IPS DF 19.7 (cell line): ENCODE measurements at places on chromosomes 4 and X.
A peak's percentile ranks its signal among the peaks of the same experiment; 100 is the strongest.

DNA sequence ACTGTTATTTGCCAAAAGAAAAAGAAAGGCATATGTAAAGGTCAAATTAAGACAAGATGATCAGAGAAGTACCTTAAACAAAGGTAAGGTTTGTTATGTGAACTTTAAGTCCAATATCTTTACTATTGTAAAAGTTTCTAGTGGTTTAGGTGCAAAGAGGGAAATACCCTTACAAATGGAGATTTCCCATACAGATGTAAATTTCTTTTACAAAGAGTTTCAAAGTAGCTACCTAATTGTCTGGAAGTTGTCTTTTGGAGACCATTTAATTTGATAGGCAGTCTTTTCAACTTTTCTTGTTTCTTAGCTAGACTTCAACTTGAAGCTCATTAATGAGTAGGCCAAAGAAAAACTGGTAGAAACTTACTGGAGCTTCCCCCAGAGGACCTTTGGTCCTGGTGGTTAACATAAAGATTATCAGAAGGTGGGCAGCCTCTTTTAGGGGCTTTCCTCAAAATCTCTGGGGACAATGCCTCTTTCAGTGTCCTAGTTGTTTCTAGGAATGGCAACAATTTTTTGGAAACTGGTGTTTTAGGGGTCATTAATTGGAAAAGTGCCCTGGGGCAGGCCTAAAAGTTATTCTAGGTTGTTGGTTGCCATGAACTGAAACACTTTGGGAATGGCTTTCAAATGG, 297.3 kb downstream of the GUCY2F start:
- DNase-seq = peak; percentile 7

DNA sequence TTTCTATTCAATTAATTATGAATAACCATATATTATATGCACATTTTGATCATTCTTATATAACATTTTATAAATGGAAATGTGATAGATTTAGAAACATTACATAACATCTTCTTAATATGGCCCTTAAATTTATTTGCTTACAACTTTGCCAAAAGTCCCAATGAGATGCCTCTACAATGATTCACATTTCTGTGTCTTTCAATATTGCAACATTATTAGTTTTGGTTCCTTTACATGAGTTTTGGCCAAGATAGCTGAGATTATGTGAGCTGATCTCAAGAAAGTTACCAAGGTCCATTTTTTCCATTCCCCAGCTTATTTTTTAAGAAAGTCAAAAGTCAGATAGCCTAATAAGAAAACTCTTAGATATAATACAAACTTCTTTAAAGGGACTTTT, 361.2 kb downstream of the PCDH7 start:
- DNase-seq = no peak

DNA sequence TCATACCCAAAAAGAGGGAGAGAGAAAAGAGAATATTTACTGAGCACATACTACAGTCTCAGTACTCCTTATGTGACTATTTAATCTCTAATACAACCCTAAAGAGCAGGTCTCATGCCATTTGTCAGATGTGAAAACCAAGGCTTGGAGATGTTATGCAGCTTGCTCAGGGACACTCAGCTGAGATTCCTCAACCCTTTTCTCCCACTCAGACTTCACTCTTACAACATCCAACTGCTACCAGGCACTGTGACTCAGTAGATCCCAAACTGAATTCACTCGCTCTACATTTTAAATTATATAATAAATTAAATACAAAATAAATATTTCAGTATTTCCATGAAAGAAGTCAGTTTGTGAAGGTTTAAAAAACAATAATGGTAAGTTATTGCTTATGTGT, 53.7 kb downstream of the TSPAN5 start:
- no peak for DNase-seq

DNA sequence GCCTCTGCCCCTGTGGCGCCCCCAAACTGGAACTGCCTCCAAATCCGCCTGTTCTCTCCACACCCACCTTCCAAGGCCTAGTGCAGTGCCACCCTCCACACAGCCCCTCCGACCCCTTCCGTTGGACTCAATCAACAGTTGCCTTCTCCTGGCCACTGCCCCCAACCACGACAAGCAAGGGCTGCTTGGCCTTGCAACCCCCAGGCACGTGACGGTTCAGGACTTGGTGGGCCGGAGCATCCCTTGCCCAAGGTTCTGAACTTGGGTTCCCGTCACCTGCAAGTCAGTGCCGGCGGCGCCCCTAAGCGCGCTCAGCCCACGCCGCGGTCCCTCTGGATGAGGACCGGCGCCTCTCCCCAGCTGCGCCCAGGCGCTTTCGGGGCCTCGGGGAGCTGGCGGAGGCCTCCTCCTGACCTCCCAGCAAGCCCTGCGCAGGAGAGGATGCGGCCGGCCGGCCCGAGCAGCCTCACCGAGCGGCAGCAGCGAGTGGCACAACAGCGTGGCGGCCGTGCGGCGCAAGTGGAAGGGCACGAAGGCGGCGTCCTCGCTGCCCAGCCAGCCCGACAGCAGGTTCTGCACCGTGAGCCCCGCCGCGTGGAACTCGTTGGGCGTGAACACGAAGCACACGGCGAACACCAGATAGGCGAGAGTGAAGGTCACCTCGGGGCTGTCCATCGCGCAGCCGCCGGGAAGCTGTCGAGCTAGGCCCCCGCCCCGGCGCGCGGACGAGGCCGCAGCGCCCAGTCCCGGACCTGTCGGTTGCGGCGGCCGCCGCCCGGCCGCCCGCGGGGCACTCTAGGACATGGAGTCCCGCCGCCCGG, 750 bp downstream of the TMEM129 start:
- DNase-seq = no peak

GRCh38 chr4:95248720-95249425, 299.9 kb downstream of the UNC5C start:
- DNase-seq = no peak

DNA sequence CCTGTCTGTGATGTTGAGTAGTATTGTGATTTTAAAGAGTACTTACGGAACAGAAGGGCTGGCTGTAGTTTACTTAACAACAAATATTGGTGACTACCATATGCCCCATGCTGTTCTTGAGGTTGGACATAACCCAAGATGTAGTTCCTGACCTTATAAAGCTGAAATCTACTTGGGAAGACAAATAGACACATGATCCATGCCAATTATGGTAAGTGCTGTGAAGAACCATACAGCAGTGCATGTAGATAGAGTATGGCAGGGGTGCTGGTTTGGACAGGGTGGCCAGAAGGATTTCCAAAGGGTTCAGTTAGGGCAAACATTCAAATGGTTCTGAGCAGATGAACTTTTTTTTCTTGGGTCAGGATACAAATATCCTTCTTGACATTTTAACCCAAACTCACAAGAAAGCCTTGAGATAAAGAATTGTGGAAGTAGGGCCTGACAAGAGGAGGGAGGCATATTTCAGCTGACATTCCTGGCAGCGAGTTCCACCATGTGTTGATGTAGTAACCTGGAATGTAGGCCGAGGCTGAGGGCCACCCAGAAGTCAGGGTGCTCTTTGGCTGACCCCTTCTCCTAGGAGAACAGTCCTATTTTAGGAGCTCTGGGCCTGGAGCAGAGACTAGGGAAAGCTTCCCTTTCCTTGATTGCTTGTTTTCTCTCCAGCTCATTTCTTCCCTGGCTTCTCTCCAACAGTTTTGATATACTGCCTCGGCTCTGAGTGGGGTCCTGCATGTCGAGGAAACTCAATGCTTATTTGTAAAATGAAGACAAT, 74.2 kb downstream of the FREM3 start:
- DNase-seq = no peak

DNA sequence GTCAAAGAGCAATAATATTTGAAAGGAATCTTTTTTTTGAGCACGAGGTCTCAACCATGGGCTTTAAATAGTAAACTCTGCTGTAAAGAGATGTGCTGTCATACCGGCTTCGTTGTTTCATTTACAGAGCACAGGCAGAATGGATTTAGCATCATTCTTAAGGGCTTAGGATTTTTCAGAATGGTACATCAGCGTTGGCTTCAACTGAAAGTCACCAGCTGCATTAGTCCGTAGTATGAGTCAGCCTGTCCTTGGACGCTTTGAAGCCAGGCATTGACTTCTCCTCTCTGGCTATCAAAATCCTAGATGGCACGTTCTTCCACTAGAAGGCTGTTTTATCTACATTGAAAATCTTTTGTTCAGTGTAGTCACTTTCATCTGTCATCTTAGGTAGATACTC, 23.6 kb downstream of the COX18 start:
- no peak for DNase-seq

- DNase-seq = no peak
Observed at GRCh38 chr4:83259586-83259985, 25.0 kb downstream of the COQ2 start.

- no peak for DNase-seq
Observed at GRCh38 chrX:148501386-148502066, 1.1 kb downstream of the AFF2 start.

DNA sequence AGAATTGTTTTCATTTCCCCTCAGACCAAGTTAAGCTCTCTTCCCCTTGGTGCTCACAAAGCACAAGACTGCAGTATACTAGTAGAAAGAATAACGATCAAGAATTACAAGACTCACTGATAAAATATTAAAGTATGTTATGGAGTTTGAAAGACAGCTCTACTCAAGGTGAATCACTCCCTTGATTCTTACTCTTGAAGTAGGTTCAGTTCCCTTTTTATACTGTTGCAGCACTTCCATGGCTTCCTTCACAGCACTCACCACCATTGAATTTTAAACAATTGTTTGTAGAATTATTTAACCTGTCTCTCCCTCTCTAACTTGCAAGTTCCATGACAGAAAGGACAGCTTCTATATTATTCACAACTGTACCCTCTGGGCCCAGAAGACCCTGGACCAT, 42.2 kb downstream of the CASK start:
- DNase-seq = no peak

GRCh38 chr4:52949336-52949735, 87.2 kb downstream of the RASL11B start:
- DNase-seq = no peak

DNA sequence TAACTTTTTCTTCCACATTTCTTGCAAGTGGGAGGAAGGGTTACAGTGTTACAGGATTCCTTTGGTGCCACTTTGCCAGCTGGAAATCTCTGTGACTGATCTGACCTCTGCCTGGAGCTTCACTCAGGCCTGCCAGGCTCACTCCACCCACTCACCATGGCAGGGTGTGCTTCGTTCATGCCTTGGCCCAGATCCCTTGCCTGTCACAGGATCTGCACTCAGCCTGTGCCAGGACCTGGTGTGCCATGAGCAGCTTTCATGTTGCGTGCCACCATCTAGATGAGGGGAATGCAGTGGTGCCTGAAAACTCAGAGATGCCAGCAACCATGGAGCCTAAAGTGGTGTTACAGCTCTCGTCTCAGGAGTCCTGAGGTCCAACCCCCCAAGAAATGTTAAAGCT, 2596.4 kb downstream of the PCDH7 start:
- no peak for DNase-seq

DNA sequence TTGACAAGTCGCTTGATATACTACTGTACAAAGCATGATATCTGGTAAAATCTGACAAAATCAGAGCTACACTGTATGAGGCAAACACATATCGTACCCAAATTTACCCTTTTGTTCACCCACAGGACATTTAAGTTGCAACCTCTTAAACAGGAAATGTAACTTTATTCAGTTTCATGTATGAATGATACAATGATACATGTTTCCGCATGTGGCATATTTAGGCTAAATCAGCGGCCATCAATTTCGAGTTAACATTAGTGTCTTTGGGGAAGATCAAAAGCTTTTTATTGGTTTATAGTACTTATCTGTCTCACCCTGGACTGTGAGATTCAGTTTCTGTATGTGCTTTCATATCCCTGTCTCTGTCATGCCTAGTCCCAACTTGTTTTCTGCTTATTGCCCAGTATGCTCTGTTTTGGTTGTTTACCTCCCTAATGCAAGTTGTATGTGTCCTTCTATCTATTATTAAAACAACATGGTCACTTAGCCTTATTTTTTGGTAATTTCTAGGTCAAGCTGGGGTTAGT, 97.3 kb upstream of the HPRT1 start:
- DNase-seq = no peak

- DNase-seq = no peak
Observed at GRCh38 chr4:102036619-102037376, 246.3 kb downstream of the BANK1 start.

- no peak for DNase-seq
Observed at GRCh38 chrX:13110433-13111324, 66.3 kb upstream of the FAM9C start.

GRCh38 chrX:137567682-137568232, 1.8 kb downstream of the ZIC3 start:
- no peak for DNase-seq

GRCh38 chrX:49308604-49309269, 5.3 kb downstream of the GAGE10 start:
- no peak for DNase-seq
